Activated naive CD8-positive, alpha-beta T cell treated with anti-CD3 and anti-CD28 coated beads, Interleukin-2, amount 50 U/mL, for 16 hours (primary cell): ENCODE measurements at places on chromosomes 7 and 10.

DNA sequence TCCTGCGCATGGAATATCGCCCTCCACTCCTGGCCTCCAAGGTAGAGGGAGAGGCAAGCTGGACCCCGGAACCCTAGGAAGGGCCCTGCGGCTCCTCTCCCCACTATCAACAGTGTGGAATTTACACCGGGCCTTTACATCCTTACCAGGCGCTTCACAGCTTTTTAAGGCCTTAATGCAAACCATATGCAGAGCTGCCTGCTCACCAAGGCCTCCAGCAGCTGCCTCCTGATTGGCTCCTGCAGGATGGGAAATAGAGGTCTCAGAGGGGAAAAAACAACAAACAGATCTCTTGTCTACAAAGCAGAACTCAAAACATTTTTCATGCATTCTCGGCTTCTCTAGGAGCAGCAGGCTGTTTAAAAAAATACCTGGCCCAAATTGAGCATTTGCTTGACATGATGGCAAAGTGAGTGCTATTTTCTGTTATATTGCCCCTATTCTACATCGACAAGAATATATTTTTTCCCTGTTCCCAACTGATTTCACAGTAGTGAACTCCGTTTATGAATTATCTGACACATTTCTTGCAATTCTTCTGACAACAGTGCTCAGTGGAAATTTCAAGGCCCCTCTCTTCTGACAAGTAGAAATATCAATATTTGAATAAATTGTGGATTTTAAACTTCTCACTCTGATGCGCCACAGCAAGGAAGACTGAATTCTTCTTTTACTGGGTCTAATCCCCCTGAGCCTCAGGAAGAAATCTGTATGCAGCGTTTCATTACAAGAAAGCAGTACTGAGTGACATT lies 51.7 kb downstream of the EBF3 start:
- DNase-seq, result no peak

GRCh38 chr10:121942749-121943416 lies 15.1 kb upstream of the ATE1 start:
- no peak for DNase-seq

GRCh38 chr10:93149761-93150160 lies 76.1 kb downstream of the CYP26A1 start:
- DNase-seq, result no peak

GRCh38 chr10:119364645-119365600 lies 157.6 kb downstream of the GRK5 start:
- DNase-seq, result no peak

DNA sequence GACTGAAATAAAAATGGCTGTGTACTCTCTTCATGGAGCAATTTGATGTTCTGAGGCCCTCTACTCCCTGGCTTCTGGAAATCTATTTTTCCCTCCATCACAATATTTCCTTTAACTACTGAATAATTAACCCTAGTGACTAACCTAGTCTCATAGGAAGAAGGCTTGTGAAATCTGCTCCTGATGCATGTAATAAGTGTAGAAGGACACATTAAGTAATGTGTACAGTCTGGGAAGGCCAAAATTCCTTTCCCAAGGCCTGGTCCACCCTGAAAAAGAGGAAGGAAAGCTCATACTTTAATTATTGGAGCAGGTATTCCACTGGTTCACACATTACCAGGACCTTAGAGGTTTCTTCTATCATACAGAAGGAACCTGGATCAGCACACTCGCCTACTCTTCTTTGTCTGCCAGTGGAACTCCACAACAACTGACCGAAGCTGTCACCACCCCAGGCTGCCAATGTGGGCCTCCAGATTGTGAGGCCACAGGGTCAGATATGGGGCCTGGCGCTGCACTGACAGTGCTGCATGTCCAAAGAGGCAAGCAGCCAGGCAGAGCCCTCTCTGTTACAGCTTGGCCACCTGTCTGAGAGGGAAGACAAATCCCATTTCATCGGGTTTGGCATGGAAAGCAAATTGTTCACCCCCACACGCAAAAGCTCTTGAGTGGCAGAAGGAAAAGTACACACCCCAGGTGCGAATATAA lies 54.4 kb upstream of the FAM133B start:
- no peak for DNase-seq

GRCh38 chr7:76302347-76303201 lies at the start of gene HSPB1:
Gene HSPB1, plus strand, starts transcription at chr7:76302673. Its CDS starts 40 bp downstream, at chr7:76302713.
- DNase-seq, result no peak

DNA sequence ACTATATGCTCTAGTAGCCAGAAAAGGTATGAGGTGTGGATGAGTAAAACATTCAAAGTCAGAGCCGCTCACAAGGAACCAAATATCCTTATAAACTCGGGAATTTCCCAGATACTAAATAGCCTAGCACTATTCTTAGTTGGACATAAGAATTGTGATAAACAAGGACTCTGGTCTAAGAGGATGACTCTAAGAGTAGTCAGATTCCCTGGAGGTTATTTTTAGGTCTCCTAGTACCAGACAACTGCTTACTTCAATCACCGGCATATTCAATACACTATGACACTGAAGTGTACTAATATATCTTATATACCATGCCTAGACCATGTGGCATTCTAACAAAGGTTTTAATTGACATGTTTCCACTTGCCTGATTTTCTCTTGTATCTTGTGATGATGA lies 56.5 kb downstream of the LMBR1 start:
- no peak for DNase-seq

DNA sequence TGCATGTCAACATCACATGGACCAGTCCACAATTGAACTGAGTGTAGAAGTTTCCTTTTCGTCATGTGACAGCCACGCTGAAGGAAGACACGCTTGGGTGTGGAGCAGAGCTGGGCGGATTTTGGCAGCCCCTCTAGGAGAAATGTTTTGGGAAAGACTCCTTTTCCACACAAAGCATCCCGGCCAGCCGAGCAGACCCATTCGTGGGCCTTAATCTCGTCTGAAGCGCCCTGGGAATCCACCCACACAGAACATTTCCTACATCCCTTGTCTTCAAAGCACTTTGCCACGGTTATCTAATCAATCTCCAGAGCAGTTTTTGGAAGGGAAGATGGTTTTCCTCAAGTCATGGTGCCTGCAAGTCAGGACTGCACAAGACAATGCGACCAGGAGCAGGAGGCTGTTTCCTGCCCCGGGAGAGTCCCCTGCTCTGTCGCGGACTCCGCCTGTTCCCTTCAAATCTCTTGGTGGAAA lies 8.4 kb upstream of the IFT22 start:
- DNase-seq, result no peak

GRCh38 chr10:79065091-79065551 lies 3.6 kb upstream of the ZMIZ1 start:
- DNase-seq, result no peak
